ENCODE measurements at places on chromosomes 13 and 19.

GRCh38 chr13:32409001-32409313, 19.0 kb downstream of the N4BP2L1 start:
- no peak for ATAC-seq

- no peak for ATAC-seq
Observed at GRCh38 chr19:36252047-36252446, 37.1 kb downstream of the ZNF146 start.

GRCh38 chr13:105897575-105897974, 637.9 kb downstream of the EFNB2 start:
- ATAC-seq = no peak

- ATAC-seq = no peak
Observed at GRCh38 chr19:29328586-29328985, 115.6 kb upstream of the UQCRFS1 start.

DNA sequence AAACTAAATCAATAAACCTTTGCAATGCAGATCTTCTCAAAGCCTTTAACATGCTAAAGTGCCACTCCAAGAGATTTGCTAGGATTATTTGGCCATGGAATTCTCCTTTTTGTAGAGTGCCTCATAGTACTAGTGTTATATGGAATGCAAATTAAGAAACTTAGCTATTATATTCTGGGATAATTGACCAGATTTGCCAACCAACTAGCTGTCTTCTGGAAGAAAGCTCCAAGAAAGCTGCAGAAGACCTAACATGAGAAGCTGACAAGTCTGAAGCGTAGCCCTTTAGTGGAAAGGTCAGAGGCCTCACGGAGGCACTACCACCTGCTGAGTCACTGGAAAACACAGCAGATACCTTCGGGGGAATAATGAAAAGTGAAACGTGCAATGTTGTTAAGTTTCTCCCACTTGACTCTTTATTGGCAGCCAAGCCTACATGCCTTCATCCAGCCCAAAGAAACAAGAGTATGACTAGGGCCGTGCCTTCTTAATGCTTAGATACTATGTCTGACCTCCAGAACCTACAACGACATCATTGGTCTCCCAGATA, 29.8 kb upstream of the KATNAL1 start:
- no peak for ATAC-seq

- ATAC-seq = no peak
Observed at GRCh38 chr19:29881386-29881785, 60.7 kb upstream of the URI1 start.

DNA sequence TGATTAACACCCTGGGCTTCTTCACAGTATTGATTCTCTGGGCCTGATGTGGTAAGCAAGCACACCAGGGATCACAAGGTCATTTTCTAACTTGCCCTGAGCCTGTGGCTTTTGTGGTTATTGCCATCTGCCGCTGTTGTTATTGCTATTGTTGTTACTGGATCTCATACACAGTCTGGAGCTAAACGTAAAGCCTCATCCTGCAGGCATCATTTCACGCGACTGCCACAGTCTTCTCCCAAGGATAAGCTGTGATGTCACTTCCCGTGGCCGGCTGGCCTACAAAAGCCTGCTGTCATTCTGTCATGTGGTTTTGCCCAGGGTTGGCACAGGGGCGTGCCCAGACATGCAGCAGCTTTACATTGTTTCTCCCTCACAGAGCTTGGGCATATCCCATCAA, 154.0 kb upstream of the GPR12 start:
- peak; percentile 38 for ATAC-seq

DNA sequence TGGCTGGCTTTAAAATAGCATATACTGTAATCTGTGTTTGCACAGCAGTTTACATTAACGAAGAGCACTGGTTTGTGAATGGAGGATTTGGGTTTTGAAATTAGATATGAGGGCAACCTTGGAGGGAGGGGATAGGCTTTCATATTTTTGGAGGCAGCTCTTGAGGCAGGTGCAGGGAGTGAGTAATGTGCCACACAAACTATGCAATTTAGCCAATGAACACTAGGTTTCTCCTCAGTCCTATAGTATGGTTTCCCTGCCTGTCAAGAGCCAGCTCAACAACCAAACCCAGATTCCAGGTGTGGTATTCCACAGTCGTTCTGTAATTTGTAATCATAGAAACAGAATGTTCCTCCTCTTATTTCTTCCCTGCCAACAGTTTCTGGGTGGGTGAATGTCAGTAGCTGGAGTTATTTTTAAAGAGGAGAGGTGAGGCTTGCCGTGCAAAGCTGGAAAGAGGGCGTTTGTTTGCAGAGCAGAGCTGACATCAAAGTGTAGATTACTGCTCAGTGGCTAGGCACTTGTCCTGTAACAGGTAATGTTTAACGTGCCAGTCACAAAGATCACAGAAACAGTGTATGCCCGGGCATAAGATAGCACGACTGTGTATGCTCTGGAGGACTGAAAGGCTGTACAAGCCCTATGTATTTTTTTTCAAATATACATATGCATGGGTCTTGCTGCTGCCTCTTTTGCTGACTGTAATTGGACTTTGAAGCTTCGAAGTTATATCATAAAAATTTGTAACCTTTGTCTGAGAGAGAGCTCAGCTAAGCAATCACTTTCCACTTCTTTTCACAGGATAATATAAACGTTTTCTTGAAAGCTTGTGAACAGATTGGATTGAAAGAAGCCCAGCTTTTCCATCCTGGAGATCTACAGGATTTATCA, 124.2 kb downstream of the LMO7 start:
- ATAC-seq = peak; percentile 91

GRCh38 chr19:49869009-49869483, 1.7 kb upstream of the PNKP start:
- ATAC-seq = peak; percentile 2

DNA sequence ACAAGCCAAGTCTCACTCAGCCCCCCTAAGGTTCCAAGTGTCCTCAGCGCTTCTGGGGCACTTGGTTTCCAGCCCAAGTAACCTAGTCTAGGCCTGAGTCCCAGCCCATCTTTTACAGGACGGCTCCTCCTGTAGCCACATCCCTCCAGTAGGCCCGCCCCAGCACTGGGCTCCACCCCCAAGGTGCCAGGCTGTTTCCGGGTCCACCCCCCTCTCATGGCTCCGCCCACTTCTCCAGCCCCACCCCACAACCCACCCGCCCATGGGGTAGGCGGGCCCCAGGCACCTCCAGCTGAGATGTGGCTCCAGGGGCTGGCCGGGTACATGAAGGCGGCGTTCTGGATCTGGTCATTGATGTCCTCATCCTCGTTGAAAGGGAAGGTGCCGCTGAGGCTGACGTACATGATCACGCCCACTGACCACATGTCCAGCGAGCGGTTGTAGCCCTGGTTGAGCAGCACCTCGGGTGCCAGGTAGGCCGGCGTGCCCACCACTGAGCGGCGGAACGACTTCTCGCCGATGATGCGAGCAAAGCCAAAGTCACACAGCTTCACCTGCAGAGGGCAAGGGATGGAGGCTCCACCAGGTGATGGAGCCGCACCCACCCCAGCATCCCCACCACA, 17.2 kb upstream of the DACT3 start:
- ATAC-seq = peak; percentile 52

GRCh38 chr13:98482476-98483444, 94.1 kb downstream of the STK24 start:
- ATAC-seq = peak; percentile 63

DNA sequence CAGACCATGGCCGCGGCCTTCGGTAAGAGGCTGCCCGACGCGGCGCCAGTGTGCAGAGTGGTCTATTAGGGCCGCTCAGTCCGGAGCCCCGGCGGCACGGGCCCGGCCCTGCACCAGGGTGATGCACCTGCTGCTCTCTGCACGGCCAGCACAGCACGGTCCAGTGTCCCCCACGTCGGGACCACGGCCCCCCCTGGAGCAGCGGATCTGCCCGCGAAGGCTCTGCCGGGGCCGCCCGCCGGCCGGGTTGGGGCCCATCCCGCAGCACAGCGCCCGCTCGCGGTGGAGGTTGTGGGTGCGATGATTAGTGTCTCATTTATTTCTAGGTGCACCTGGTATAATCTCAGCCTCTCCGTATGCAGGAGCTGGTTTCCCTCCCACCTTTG, 7.9 kb downstream of the PTBP1 start:
- ATAC-seq = no peak

GRCh38 chr13:96216543-96216942, 126.6 kb downstream of the HS6ST3 start:
- no peak for ATAC-seq

DNA sequence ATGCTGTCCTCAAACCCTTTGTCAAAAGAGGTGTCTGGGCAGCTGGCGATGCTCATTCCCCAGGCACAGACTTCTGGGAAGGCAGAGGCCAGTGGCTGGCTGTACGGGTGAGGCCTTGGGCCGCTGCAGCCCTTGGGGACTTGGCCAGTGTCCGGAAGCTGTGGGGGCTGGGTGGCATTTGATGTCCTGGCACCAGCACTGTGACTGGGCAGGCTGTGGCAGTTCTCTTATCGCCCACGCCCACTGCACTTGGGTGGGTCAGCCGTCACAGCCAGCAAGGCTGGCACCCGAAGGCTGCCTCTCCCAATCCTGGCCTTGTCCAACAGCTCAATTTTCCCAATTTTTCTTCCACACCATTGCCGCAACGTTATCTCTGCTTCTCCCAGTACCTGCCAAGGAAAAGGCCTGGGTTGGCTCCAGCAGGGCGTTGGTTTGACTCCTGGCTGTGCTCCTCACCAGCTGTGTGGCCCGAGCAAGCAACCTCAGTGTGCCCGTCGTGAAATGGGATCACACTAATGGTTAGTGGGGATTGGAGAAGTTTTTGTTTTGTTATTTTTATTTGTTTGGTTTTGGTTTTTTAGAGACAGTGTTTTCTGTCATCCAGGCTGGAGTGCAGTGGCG, 12.7 kb upstream of the SLC44A2 start:
- ATAC-seq = peak; percentile 60

GRCh38 chr19:14113762-14114414, 3.7 kb downstream of the PRKACA start:
- ATAC-seq = no peak

- ATAC-seq = no peak
Observed at GRCh38 chr13:36918246-36919131, 1.5 kb downstream of the SMAD9 start.

DNA sequence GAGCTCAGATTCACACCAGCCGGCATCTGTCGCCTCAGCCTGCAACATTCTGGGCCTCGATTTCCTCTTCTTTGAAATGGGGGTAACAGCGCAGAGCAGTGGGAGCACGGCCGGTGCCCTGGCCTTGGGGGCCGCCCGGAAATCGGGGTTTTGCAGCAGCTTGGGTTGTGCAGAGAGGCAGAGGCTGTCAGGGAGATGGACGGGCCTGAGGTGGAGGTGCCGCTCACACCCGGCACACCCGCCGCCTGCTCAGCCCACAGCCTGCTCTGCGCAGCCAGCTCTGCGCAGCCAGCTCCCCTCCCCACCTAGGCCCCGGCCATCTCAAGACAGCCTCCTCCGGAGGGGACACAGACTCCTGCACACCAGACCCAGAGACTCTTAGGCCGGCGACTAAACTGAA, 10.6 kb downstream of the KLF2 start:
- no peak for ATAC-seq

DNA sequence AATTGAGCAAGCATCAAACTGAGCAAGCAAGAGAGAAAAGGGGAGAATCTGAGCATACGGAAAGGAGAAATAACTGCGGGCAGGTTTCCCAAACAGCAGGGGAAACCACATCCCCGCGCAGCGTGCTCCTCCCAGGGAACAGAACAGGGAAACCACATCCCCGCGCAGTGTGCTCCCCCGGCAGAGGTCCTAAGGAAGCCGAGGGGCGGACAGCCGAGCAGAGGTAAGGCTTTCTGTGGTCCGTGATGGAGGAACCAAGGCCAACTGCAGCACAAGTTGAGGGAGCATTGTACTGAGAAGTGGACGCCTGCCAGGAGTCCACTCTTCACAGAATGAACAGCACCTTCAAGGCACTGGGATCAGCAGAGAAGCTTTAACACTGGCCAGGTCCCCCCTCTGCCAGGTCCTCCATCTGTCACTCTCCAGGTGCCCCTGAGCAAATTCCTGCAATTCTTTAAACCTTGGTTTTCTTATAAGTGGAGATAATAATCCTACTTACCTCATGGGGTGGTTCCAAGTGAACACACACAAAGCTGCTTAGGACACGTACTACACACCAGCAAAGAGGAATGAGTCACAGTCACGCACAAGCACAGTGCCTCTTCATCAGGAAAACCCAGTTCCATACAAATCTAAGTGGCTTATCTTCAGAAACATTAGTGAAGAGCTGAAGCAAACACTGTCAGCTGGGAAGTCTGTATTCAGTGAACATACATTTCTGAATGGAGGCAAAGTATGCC, 23.0 kb upstream of the LAMP1 start:
- ATAC-seq = peak; percentile 92

DNA sequence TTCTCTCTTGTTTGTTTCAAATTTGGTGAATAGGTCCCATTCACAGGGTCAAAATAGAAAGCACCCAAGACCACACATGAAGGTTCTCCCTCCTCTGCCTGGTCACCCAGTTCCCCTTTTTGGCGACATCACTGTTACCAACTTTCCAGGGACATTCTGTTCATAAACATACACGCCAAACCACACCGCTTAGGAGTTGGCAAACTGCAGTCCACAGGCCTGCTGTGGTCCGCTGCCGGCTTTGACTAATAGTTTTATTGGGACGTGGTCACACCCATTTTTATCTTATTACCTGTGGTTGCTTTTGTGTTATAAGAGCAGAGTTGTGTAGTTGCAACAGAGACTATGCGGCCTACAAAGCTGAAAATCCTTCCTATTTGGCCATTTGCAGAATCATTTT, 24.2 kb downstream of the UHRF1 start:
- ATAC-seq = peak; percentile 30

- no peak for ATAC-seq
Observed at GRCh38 chr13:94984958-94985357, 272.6 kb upstream of the SOX21 start.

DNA sequence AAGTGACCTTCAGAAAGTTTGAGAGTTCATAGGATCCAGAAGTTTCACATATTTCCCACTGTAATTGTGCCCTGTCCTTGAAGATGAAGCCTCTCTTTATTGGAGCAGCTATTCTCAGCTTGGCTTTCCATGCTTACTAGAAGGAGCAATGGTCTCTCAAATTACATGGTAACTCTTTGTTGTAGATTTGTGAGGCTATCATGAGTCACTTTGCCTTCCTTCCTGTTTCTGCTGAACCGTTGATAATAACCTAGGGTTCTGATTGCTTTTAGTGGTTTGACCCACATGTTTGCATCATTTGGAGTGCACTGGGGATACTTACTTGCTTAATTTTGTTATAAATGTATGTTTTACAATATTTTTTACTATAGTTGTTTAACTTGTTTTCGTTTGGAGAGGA, 772.9 kb upstream of the SLITRK6 start:
- ATAC-seq = no peak

GRCh38 chr19:11400798-11401197, 16.7 kb upstream of the EPOR start:
- ATAC-seq = no peak

DNA sequence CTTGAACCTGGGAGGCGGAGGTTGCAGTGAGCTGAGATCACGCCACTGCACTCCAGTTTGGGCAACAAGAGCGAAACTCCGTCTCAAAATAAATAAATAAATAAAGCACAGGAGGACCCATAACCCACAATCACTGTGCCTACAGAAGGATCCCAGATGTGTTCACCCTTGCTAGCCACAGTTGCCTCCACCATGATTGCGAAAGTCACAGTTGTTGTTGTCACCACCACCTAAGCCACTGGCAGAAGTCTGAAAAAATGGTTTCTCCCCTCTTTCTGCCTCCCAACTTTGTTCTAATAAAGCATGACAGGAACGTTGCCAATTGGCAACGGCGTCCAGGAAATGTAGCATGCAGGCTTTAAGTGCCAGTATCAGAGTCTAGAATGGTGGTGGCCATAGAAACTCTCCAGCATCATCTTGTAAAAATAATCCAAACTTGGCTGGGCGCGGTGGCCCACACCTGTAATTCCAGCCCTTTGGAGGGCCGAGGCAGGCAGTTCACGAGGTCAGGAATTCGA, 2.2 kb upstream of the EPS15L1 start:
- no peak for ATAC-seq

Data from esophagus mucosa (tissue), 1 donor.